ENCODE measurements at places on chromosomes 3 and 15.
A peak's percentile ranks its signal among the peaks of the same experiment; 100 is the strongest.

- no peak for DNase-seq
Observed at GRCh38 chr3:81929697-81930096, 168.3 kb upstream of the GBE1 start.

DNA sequence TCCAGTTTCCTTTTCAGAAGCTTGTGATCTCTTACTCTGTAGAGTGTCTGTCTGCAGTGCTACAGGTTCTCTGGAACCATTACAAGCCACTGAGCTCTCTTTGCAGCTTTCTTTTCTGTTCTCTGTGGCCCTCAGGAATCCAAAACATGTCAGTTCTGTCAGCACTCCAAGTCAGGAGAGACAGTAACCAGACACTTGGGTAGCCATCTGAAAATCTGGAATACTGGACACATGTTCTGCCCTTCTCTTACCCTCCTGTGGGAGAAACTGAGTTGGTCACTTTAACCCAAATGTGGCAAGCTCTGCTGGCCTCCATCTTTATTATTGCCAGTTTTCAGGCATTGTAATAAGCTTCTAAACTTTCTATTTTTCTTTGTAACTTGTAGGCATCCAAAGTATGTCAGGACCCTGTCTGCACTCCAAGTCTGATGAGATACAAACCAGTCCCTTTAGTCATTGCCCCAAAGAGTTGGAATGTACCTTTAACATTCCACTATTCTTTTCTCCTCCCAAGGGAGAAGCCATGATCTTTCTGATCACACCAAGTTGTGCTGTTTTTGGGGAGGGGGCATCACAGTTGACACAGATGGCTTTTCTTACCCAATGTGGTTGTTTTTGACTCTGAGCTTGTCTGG is 183.7 kb downstream of the DPH6 start:
- peak; percentile 93 for DNase-seq

DNA sequence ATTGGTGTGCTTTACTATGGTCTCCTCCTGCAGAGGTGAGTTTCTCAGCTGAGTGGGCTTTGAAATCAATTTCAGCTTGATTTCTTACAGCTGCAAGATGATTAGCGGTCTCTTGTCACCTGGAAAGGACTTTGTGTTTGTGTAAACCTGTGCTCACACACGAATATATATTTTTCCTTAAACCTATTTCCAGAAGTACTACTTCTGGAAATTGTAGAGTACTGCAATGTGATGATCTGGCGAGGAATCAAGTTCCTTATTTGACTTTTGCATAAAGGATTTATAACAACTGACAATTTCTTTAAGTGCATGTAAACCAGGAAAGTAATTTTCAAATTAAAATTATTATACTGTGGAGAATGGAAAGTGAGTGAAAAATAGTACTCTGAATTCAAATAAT is 2.1 kb downstream of the MCTP2 start:
- DNase-seq: no peak

GRCh38 chr3:195757827-195758226 is 37.0 kb downstream of the MUC20 start:
- no peak for DNase-seq

DNA sequence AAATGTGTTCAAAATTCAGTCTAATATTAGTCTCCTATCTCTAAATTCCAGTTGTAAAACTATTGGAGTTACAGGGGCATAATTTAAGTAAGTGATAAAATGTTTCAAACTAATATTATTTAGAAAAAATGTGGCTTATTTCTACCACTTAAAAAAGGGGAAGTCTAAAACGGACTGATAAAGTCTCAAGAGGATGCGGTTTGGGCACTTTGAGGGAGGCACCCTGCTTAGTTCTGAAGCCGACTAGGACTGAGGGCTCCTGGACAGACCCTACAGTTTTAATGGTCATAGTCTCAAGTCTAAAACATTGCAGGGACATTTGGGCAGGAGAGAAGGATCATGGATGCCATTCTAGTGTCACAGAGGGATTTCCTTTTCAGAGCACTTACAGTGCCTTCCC is 566.3 kb downstream of the NR2F2 start:
- DNase-seq: no peak

DNA sequence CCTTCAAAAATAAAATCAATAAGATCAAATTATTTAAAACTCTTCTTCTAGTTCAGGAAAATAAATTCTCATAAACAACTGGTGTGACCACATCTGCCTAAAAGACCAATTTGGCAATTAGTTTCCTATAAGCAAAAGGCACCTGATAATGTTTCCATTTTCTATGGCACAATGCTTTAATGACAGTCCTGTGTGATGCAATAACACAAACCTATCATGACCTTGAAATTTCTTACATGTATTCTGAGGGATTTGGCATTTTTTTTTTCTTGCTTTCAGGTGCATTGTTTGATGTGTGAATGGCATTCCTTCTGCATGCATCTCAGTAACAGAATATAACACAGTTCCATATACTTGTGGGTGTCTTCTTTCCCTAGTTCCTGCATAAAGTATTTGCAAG is 32.5 kb upstream of the FRMD5 start:
- DNase-seq: no peak

- DNase-seq: no peak
Observed at GRCh38 chr3:48267782-48268181, 26.9 kb downstream of the ZNF589 start.

DNA sequence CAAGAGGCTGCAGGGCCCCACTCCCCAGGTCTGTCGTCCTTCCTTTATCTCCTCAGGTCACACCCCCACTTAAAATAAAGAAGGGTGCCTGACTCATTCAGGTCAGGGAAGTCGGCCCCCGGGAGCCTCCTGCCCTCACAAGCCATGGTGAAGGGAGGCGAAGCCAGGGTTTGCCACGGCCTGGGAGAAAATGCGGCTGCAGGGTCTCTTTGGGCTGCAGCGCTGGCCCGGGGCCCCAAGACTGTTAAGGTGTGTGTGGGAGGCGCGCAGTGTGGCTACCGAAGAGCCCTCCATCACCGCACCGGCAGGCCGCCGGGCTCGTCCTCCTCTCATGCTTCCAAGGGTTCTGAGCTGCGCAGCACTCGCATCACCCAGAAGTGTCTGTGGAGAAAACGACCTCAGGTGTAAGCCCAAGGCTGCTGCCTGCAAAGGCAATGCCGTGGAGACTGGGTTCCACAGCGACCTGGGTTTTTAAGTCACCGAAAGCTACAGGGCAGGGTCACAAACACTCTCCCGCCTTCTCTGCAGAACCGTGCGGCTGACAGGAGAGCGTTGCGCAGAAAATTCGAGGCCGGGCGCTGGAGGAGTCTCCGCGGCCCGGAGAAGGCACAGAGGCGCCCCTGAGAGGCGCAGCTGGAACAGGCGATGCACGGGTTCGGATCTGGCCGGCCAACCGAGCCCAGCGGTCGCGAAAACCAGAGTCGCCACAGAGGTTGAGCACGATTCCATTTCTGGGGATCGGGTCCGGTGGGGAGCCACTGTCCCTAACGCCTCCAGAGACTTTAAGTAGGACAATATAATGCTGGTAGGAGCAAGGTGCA is 8.7 kb downstream of the FOXL2 start:
- peak; percentile 8 for DNase-seq

DNA sequence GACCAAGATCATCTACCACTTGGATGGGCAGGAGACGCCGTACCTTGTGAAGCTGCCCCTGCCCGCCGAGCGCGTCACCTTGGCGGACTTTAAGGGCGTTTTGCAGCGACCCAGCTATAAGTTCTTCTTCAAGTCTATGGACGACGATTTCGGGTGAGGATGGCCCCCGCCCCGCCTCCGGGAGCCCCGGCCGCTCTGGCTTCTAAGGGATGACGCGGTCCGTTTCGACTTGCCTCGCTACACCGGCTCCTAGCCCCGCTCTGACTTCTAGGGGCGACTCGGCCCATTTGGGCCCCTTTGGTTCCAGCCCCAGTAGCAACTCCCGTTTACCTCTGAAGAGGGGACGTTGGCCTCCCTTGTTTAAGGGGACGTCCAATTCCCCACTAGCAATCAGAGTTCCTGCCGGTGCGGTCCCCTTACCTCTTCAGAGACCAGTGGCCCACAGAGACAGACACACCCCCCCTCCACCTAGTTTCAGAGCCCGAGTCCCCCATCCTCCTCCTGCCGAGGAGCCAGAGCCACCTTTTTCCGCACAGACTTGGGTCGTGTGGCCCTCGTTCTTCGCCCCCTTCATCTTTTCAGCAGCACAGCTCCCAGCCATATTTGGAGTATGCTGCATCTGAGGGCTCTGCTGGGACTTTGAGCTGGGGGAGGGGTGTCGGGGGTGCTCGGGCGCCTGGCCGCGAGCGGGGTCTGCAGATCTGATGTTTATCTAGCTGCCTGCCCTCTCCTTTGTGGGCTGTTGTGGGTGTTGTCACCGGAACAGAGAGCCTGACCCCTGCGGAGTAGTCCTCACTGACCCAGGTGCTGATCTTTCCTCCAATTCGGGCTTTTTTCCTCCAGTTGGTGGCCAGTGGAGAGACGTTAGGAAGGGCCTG is 706 bp downstream of the DVL3 start:
- peak; percentile 37 for DNase-seq

- DNase-seq: peak; percentile 25
Observed at GRCh38 chr3:183984127-183984740, 33.5 kb downstream of the ABCC5 start.

DNA sequence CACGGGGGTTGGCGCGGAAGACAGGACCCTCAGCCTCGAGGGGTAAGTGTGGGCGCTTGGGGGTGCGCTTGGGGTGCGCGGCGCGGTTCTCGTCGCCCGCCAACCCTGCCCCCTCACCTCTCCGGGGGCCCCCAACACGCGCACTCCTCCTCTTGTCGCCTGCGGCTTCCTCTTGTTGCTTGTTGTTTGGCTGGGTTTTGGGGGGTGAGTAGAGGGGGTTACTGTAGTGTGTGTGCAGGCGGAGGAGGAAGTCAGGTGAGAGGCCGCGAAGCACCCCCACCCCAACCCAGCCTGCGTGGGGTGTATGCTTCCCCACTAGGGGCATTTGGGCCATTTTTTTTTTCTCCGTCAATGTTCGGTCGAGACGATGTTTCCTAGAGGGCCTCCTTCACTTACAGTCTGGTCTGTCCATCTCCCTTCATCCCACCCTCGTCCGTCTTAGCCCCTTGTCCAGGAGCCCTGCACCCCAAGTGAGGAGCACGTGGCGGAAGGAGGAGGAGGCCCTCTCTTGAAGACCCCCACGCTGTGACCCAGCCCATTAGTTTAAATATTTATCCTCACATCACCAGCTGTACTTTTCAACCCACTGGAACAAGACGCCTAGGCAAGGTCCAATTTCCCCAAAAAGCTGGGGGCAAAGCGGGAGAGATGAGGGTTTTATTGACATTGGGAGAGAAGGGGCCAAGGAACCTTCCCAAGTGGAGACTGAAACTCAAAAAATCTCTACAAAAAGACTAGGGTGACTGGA is 20.4 kb upstream of the SATB1 start:
- DNase-seq: no peak

- no peak for DNase-seq
Observed at GRCh38 chr3:64998317-64998716, 310.5 kb upstream of the ADAMTS9 start.

DNA sequence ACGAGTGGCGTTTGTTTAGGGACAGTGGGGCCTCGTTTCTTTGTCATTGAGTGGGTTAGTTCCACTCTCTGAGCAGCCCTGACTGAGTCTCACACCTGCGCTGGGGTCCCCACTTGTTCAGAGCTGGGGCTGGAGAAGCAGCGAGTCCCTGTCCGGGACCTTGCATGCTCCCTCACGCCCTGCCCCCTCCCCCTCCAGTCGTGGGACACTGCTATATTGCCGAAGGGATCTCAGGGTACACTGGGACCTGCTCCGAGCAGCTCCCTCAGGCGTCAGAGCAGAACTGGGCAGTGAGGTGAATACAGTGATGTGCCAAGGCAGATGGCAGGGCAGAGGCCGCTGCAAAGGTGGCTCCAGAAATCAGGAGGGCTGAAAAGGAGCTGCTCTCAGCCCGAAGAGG is 59.9 kb upstream of the KLF13 start:
- DNase-seq: no peak
